H7 (cell line): ENCODE measurements at places on chromosomes 6 and 20.
A peak's percentile ranks its signal among the peaks of the same experiment; 100 is the strongest.

GRCh38 chr6:98787961-98788360, 46.4 kb upstream of the POU3F2 start:
- peak; percentile 56 for DNase-seq

- DNase-seq, result peak; percentile 39
Observed at GRCh38 chr6:157831424-157832249, 8.6 kb downstream of the SNX9 start.

DNA sequence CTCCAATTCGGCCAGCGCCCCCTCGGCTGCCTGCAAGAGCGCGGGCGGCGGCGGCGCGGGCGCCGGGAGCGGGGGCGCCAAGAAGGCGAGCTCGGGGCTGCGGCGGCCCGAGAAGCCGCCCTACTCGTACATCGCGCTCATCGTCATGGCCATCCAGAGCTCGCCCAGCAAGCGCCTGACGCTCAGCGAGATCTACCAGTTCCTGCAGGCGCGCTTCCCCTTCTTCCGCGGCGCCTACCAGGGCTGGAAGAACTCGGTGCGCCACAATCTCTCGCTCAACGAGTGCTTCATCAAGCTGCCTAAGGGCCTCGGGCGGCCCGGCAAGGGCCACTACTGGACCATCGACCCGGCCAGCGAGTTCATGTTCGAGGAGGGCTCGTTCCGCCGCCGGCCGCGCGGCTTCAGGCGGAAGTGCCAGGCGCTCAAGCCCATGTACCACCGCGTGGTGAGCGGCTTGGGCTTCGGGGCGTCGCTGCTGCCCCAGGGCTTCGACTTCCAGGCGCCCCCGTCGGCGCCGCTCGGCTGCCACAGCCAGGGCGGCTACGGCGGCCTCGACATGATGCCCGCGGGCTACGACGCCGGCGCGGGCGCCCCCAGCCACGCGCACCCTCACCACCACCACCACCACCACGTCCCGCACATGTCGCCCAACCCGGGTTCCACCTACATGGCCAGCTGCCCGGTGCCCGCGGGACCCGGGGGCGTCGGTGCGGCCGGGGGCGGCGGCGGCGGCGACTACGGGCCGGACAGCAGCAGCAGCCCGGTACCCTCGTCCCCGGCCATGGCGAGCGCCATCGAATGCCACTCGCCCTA, 963 bp downstream of the FOXF2 start:
- peak; percentile 72 for DNase-seq

DNA sequence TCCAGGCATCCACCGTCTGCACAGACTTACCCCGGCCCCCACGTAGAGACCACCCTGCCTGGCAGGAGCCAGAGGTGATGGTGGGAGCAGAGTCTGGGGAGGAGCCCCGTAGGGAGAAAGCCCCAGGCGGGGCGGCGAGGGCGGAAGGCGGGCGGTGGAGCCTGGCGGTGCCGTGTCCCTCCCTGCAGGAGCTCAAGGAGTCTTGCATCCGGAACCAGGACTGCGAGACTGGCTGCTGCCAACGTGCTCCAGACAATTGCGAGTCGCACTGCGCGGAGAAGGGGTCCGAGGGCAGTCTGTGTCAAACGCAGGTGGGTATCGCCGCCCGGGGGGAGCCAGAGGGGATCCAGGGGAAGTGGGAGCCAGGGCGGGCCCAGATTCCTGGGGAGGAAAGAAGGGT, 6.0 kb downstream of the CLPSL1 start:
- peak; percentile 82 for DNase-seq

- no peak for DNase-seq
Observed at GRCh38 chr20:15645816-15646215, 927.4 kb downstream of the KIF16B start.

GRCh38 chr20:11248687-11249638, 575.2 kb upstream of the JAG1 start:
- no peak for DNase-seq

- DNase-seq, result no peak
Observed at GRCh38 chr6:43695215-43695966, 7.8 kb upstream of the MRPS18A start.

DNA sequence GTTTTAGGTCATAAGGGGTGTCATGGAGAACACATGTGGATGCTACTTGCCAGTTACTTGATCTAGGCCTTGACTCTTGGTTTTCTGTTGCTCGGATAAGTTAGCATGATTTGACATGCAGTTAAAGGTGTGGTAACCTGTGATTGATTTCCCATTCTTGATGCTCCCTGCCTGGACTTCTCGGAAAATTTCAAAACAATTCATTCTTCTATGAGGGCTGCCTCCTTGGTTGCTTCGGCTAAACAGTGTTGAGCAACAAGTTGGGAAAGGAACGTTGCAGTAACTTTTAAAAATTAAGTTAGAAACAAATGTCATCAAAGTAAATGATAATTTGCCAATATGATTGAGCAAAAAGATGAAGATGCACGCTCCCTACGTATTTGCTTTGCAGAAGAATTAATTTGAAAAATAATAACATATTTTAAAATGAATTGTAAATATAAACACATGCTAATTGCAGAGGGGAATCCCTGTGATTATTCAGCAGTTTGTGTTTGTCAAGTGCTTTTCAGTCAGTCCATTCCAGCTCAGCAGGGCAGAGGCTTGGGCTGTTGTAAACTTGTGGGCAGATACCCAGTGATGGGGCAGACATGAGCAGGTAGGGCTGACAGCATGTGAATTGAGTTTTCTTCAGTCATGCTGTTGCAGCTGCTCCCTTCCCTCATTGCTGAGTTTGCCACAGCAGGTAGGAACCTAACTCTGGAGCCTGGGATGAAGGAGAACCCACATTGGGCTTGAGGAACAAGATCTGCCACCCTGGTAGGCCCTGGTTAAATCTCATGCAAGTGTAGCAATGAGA, 110.2 kb downstream of the ESR1 start:
- no peak for DNase-seq

- DNase-seq, result no peak
Observed at GRCh38 chr6:9398071-9398766, 962.9 kb upstream of the SLC35B3 start.
